H4 (cell line): ENCODE measurements at places on chromosomes 3 and 15. TPM values are rescaled to one million over a fixed set of nuclear protein-coding genes. Genes with fewer than 3 reads are reported as not detected.

- DNase-seq: peak; percentile 7
Observed at GRCh38 chr3:59446775-59447465, 397.1 kb upstream of the CFAP20DC start.

DNA sequence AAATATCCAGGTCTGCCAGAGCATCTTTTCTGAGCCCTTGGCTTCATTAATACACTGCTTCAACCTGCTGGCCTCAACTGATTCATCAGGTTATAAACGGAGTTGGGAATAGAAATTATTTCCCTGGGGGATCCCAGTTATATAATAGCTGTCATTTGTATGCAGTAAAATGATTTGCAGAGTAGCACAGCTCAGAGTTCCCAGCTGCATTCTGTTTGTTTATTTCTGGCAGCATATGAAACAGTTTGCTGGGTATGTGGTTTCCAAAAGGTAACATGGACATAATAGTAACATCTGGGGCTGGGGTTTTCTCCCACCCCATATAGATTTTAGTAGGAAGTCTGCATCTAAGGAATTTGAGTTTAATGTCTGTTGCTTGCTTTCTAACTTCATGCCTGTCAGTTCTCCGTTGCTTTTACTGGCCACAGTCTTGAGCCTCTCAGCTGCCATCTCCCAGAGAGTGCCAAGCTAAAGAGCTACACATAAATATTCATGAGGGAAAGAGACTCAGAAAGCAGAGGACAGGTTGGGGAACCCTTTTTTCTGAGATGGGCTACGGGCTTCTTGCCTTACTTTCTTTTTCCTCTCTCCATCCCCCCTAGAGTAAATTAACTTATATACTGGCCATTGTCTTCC is 124.6 kb downstream of the TMEM108 start:
- no peak for DNase-seq

Gene ROPN1
- not detected in 2 replicates for total RNA-seq

Gene ADGRG7
- not detected in 2 replicates for total RNA-seq

Gene TYRO3
- 8.4 and 18.8 TPM in 2 replicates for total RNA-seq

DNA sequence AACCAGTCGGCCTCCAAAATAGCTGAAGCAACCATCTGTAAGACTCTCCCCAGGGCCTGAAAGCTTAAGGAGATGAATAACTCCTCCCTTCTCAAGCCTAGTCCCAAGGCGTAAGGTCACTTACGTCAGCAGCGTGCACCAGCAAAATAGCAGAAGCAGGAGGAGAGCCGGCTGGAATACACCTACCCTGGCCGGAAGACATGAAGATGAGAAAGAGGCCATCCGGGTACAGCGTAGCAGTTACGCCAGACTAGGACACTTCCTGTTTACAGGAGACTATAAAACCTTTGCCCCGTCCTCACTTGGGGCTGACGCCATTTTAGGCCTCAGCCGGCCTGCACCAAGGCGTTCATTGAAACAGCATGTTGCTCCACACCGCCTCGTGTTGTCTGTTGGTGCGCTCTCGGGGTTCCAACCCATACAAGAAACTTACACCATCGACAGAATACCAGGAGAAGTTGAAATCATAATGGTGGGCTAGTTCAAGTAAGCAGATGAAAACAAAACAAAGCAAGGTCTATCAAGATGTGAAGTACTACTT is 2.5 kb downstream of the CFAP92 start:
- no peak for DNase-seq

Gene GOLGA8O
- 0.10 TPM in 1 of 2 replicates, not detected in the other for total RNA-seq

Gene MESP2
- total RNA-seq: not detected in 2 replicates

DNA sequence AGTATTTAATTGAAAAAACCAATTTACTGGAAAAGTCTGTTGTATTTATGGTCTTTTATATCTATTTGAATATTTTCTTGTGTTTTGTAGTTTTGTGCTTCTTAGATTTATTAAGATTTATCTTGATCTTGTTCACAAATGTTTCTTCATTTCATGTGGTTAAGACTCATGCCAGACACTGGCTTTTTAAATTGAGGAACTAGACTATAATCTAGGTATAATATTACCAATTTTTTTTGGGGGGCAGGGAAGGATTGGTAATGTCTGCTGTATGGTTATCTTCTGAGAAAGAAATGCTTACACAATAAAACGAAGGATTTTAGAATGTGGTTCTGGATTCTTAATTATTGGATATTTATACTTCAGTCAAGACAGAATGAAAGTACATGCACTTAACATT is 24.9 kb downstream of the AP4E1 start:
- DNase-seq: no peak

- no peak for DNase-seq
Observed at GRCh38 chr3:61087465-61087864, 163.8 kb downstream of the FHIT start.

Gene GOLGA8H
- 0.46 TPM in 1 of 2 replicates, not detected in the other for total RNA-seq

Gene ELL3
- 1.3 and 2.2 TPM in 2 replicates for total RNA-seq

DNA sequence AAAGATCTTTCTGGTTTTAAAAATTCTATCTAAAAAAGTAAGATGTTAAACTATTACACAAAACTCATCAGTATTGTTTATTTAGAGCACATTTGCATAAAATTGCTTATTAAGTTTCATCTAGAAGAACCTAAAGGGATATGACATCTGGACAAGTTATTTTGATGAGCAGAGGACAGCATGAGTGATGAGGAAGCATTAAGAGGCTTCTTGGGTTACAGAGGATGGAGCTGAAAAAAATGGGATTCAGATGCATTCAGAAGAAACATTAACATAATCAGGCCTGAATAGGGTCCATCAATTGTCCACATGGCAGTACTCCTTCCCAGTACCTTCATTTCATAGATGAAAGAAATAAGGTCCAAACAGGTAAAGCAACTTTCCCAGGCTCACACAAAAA is 41.6 kb downstream of the IMPG2 start:
- no peak for DNase-seq

DNA sequence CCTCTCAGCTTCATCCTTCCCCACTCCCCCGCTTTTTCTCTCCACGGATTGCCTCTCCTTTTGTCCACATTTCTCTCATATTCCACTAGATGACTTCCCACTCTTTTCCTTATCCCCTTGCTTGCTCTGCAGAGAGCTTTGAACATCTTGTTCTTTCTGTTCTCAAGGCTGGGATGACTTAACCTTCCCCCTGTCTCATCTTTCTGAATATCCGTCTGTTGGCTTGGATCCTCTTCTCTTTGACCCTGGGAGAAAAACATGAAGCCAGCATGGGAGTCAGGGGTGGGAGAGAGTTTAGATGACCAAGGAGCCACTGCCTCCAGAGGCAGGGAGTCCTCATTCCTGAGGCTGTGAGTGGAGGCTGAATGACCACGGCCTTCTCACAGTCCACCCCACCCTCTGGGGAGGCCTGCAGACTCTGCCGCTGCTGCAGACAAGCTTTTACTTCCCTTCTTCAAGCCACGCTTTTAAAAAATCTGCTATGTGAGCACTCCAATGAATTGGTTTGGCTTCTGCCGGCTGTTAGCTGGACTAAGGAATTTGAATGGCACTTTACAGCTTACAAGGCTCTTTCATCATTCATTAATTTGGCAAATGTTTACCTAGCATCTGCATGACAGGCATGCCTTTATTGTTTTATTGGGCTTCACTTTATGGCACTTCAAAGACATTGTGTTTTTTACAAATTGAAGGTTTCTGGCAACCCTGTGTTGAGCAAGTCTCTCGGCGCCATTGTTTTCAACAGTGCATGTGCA is 111.6 kb upstream of the SLC6A6 start:
- DNase-seq: no peak
